ENCODE measurements at places on chromosomes 4 and X.
A peak's percentile ranks its signal among the peaks of the same experiment; 100 is the strongest.

GRCh38 chr4:94626942-94627341, 130.8 kb upstream of the BMPR1B start:
- no peak for ATAC-seq

- ATAC-seq = peak; percentile 72
Observed at GRCh38 chrX:66002824-66003680, 36.8 kb downstream of the VSIG4 start.

- ATAC-seq = no peak
Observed at GRCh38 chr4:8559524-8560264, 20.5 kb upstream of the GPR78 start.

DNA sequence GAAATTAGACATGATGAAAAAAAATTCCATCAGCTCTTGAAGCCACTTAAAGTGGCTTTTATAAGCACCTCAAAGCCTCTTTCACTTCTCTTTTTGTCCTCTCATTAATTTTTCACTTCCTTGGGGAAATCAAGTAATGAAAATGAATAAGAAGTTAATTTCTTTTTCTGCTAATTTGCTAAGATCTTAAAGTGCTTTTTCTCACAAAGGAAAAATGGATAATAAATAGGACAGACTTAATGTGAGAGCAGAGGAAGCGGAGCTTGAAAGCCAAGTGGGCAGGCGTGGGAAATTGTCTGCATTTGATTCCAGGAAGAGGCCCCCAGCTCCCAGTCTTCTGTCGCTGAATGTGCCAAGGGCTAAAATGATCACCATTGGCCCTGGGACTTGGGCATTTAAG, 28.6 kb downstream of the CDS1 start:
- no peak for ATAC-seq

DNA sequence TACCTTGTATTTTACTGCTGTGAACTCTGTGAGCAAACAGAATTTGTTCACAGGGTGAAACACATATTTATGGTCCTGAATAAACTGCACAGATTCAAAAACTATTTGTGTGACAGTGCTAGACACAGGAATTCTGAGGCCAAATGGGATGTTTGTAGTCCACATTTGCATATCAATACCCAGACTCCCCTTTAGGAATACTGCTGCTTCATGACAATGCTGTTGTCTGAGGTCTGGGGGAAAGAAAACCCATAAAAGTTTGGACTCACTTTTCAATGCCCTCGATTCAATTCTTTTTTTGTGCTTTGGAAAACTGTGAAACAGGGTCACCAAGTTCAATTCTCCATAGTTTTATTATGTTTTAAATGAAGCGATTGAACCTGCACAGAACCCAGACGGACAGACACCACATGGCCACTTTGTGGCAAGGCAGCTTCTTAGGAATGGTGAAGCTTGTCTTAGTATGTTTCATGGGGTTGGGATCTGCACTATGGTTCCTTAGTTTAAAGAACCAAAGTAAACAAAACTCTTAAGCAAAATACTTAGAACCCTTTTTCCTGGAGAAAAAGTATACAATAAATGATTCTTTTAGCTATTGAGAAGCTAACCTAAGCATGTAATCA, 92.3 kb upstream of the MAD2L1 start:
- ATAC-seq = no peak

- no peak for ATAC-seq
Observed at GRCh38 chr4:29309050-29309449, 1411.1 kb upstream of the PCDH7 start.

- no peak for ATAC-seq
Observed at GRCh38 chr4:34193451-34194154, 2050.7 kb downstream of the ARAP2 start.

DNA sequence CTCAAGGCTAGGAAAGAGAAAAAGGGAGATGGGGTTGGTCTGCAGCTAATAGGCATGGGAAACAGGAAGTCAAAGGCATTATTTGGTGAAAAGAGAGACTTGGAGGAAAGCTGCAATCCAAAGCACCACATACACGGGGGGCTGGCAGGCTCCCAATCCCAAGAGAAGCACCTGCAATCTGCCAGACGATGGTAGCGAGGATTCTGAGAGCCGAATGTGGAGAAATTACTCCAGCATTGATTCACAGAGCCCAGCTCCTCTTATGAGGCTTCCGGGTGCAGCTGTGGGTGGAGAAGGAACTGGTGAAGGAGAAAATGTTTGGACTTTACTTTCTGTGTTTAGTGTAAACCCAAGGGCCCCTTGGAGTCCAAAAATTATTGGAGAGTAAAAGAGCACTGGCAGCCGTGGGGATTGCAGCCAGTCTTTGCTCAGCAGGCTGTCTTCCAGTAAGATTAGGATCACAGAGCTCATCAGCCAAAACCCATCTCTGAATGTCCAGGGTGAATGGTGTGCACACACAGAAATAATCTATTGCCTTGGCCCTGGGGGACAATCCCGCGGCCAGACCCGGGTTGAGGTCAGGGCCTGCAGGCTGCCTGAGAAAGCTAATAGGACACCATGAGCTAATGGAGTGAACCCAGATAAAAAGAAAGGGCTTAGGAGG, 197.6 kb downstream of the KIT start:
- ATAC-seq = no peak

- ATAC-seq = no peak
Observed at GRCh38 chrX:53089224-53089842, 4.6 kb upstream of the KANTR start.

DNA sequence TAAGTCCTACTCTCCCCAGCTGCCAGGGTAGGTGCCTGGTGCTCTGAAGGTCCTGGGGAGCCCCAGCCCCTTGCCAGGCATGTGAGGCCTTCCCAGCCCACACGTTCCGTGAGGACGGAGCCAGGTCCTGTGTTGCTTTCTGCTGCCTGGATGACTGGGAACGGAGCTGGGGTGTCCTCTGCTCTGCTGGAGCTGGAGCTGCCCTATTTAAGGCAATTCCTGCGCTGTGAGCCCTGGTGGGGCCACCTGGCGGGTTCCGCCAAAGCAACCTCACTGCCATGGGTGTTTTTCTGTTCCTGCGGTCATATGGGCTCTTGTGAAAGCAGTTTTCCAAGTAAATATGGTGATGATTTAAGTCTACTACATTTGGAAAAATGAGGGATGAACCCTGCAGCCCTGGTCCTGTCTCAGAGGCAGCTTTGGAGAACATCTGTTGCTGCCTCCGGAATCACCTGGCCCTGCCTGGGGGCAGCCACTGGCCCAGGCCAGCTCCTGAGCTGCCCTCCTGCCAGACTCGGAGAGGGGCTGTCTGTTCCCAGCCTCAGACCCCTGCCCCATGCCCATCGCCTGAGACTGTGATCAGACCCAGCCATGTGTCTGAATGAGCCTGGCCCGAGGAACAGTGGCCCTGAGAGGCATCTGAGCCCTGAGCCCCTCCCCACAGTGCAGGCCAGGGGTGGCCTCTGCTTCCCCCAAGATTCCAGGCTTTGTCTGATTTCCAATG, 33.2 kb downstream of the FGFRL1 start:
- ATAC-seq = no peak

DNA sequence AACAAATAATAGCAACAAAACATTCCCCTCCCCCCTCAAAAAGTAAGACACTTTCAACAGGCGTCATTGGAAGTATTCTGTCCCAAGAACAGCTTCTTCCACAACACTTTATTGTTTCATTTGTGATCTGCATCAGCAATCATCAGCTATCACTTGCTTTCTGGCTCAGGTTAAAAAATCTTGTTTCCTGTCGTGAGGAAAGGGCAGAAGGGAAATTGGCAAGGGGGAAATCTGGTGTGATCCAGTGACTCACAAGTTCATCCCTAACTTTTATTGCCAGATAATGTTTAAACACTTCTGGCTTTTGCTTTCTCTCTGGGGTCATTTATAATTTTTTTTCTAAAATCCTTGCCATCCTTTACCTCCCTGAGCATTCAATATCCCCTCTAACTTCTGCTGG, 247.4 kb upstream of the GIMD1 start:
- ATAC-seq = no peak

GRCh38 chrX:57651169-57651919, 28.7 kb downstream of the NLRP2B start:
- no peak for ATAC-seq

DNA sequence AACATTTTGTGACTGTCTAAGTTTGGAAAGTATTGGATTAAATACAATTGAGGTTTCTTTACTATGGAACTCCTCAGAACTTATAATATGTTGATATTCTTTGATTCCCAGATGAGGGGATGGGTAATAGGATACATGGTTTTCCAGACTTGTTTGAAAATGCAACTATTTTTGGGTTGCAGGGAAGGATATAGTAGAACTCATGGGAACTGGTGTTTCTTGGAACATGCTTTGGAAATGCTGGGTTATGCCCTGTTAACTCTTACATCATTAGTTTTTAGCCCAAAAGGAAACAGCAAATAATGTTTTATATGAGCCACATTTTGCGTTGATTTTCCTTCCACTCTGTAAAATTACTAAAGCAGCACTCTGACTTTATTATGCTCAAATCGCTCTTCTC, 41.9 kb downstream of the HPF1 start:
- ATAC-seq = no peak

GRCh38 chr4:148057984-148058859, 326.3 kb downstream of the ARHGAP10 start:
- no peak for ATAC-seq

DNA sequence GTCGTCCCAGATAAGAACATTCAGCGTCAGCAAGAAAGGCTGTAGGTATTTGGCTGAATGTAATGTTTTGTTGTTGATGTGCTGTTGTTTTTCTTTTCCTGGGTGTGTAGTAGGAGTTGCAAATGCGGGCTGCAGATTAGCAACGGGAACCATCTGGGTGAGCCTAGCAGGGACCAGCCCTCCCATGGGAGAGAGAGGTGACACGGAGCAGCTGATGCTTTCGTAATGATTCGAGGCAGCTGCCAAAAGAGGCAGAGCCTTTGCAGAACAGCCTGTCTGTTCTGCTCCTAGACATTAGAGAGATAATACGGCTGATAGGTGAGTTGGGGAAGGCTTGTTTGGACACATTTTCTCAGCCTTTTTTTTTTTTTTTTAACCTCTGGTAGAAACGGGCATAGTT, 25.3 kb downstream of the ARSF start:
- no peak for ATAC-seq

GRCh38 chr4:2878346-2878745, 34.7 kb downstream of the ADD1 start:
- no peak for ATAC-seq

DNA sequence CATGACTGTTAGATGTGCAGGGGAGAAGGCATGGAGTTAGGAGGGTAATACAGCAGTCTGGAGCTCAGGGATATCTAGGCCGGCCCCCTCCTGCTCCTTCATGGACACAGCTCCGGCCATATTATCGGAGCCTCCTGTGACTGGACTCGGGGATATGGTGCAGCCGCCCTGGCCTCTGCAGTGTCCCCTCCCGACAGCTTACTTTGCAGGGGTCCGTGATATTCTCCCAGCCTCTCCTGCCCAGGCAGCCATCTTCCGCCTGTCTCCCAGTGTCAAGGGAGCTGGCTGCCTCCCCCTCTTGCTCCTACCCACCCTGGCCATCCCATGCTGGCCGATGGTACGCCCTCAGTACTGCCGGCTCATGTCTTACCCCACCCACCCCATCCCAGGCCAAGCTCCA, 19.9 kb upstream of the RNF4 start:
- ATAC-seq = no peak

GRCh38 chr4:1204828-1205585, 32.6 kb upstream of the SPON2 start:
- ATAC-seq = no peak

DNA sequence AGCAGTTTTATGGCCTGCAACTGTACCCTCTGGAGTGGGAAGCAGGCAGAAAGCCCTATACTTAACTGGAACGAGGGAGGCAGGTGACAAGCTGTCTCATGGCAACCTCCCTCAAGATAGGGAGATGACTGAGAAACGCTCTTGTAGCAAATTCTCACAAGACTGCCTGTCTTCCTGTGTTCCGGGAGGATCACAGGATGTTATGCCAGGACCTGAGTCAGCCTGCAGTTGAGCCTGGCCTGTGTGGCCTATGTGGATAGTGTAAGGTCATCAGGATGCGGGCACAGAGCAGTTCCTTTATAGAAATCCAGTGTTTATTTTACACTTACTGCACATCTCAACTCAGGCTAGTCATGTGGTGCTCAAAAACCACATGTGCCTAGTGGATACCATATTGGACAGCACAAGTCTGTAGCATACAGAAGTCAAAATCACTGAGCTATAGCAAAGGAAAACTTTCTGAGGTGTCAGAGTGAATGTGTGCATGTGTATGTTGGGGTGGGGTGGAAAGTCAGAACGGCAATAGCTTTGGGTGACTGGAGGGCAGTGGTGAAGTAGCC, 25.2 kb downstream of the TAF7L start:
- no peak for ATAC-seq

DNA sequence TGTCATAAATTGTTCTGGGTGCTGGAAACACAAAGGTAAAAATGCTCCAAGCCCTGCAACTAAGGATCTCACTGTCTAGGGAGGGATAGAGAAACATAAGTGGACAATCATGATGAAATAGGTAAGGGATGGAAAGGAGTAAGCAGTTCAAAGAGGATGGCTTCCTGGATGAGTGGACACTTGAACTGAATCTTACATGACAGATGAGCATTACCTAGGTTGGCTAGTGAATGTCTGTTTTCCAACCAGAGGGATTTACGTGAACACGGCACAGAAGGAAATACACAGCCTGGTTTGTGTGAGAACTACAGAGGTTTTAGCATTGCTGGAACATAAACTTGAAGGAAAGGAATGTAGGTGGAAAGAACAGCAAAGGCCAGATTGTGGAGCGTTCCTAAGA, 150.2 kb upstream of the GALNT7 start:
- no peak for ATAC-seq

- ATAC-seq = no peak
Observed at GRCh38 chr4:146842876-146843275, 102.8 kb downstream of the TTC29 start.

DNA sequence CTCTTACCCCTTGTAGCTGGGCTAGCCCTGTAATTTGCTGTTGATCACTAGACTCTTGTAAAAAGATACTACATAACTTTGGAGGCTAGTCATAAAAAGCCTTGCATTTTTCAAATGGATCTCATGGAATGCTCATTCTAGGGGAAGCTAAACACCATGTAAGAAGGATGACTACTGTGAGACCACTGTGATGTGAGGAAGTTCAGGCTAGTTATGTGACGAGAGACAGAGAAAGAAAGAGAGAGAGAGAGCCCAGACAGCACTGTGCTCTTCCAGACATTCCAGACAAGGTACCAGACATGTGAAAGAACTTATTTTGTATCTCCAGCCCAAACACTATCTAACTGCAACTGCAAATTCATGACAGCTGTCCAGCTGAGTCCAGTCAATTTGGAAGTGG, 404.6 kb upstream of the PITX2 start:
- no peak for ATAC-seq

GRCh38 chrX:15160558-15161095, 109.3 kb downstream of the ASB9 start:
- no peak for ATAC-seq

GRCh38 chr4:173367285-173367684, 3.5 kb upstream of the SAP30 start:
- no peak for ATAC-seq

DNA sequence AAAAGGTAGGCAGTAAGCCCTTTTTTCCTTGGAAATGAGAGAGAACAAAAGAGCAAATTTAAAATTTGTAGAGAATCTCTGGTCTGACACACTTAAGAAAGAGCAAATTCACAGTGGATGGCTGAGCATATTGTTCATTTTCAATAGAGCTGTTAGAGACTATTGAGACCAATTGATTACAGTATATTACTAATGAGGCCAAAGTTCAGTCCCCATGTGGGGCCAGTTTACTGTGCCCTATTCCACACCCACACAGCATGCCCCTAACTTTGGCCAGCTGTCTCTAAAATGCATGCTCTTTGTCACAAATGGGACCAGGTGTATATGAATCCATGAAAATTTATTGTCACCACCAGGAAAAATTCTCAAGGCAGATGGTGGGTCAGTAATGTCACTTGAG, 470.5 kb downstream of the PCDH7 start:
- ATAC-seq = no peak

GRCh38 chrX:23952984-23953907, 45.4 kb downstream of the CXorf58 start:
- peak; percentile 83 for ATAC-seq

All from stimulated activated memory B cell treated with anti-CD40 and anti-IgM and Interleukin-4, amounts not matched to agents 10 μg/mL and 1 μg/mL and 100 μg/mL, for 72 hours (primary cell).